ENCODE measurements at places on chromosomes 12 and 14.

DNA sequence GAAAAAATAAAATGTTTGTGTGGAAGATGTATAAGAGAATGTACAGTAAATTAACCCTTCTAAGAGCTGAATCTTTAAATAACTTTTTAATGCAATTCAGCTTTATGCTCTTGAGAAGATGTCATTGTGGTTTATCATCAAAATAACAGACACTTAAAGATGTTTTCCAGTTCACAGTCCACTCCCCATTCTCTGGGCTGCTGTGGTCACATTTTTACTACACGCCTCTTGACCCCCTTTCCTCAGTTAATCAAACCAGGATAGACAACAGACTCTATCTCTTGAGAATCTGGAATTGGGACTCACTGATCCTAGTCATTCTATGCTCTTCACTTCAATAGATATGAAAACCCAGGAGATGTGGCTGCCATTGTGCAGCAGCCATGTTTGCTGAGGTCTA, 24.7 kb upstream of the OR6J1 start:
- no peak overlapping the region for H3K27ac ChIP-seq
- no peaks in the 10 kb centered on the region for H3K36me3 ChIP-seq
- no peak for DNase-seq
- no peaks in the 10 kb centered on the region for H3K4me1 ChIP-seq
- H3K27me3 ChIP-seq, result no peaks in the 10 kb centered on the region
- H3K4me3 ChIP-seq, result no peak overlapping the region

- H3K36me3 ChIP-seq, result no peaks in the 10 kb centered on the region
- H3K27ac ChIP-seq, result no peak overlapping the region
- H3K4me3 ChIP-seq, result no peak overlapping the region
Measured at GRCh38 chr12:19575337-19576243, 136.3 kb downstream of the AEBP2 start.

GRCh38 chr14:34660796-34661195, 30.8 kb upstream of the SNX6 start:
- H3K27me3 ChIP-seq, result no peaks in the 10 kb centered on the region
- H3K36me3 ChIP-seq, result no peaks in the 10 kb centered on the region
- no peaks in the 10 kb centered on the region for H3K4me1 ChIP-seq
- H3K4me3 ChIP-seq, result no peak overlapping the region
- DNase-seq, result no peak

GRCh38 chr14:42480255-42480654, 873.6 kb downstream of the LRFN5 start:
- no peak overlapping the region for H3K4me3 ChIP-seq
- H3K27ac ChIP-seq, result no peak overlapping the region
- no peaks in the 10 kb centered on the region for H3K36me3 ChIP-seq
- DNase-seq, result no peak
- H3K4me1 ChIP-seq, result no peaks in the 10 kb centered on the region
- no peaks in the 10 kb centered on the region for H3K27me3 ChIP-seq

- H3K4me1 ChIP-seq, result peaks cover 34% of the 10 kb centered on the region
- no peak overlapping the region for H3K4me3 ChIP-seq
- DNase-seq, result no peak
- H3K36me3 ChIP-seq, result peaks cover 9% of the 10 kb centered on the region
Measured at GRCh38 chr14:55031190-55031589, 4.2 kb downstream of the SOCS4 start.

- no peak overlapping the region for H3K4me3 ChIP-seq
- H3K36me3 ChIP-seq, result no peaks in the 10 kb centered on the region
- peaks cover 7% of the 10 kb centered on the region for H3K4me1 ChIP-seq
- no peak overlapping the region for H3K27ac ChIP-seq
Measured at GRCh38 chr14:99650189-99650588, 5.3 kb downstream of the HHIPL1 start.

DNA sequence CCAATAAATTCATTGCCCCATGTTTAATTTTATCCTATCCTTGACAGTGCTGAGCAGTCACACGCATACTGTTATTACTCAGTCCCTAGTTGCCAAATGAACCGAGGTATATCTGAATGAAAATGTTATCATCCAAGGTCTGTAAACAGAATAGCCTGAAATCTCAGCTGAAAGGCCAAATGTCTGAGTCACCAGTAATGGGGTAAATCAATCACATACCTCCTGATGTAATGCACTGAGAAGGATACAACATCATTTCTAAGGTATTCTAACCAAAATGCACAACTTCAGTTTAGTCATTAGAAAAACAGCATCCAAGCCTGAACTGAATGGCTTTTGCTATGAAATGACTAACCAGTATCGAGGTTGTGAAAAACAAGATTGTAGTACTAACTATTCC, 228.6 kb downstream of the DPF3 start:
- no peak overlapping the region for H3K27ac ChIP-seq
- DNase-seq, result no peak
- H3K4me3 ChIP-seq, result no peak overlapping the region
- peaks cover 11% of the 10 kb centered on the region for H3K36me3 ChIP-seq
- H3K4me1 ChIP-seq, result no peaks in the 10 kb centered on the region

DNA sequence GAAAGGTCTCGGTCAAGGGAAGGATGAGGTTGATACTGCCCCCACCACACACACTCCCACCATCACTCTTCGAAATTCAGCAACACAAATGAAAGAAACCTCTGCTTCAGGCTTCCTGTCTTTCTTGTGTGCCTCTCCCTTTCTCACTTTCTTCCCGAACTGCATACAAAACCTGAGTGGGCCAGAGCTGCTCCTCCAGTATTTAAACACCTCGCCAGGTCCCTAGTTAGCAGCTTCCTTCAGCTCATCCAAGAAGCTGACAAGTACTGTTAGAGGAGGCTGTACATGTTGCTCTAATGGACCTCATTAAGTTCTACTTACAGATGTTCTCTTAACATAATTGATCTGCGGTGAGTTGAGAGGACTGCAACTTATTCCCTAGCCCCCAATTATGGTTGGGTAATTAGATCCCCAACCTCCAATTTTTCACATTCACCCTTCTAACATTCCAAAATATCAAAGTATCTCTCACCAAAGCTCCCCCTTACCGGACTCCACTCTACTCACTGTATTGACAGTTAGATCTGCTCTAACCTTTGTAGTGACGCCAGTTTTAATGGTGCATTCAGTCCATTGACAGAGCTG, 4.1 kb upstream of the LMO3 start:
- peaks cover 18% of the 10 kb centered on the region for H3K27me3 ChIP-seq
- no peak for DNase-seq

DNA sequence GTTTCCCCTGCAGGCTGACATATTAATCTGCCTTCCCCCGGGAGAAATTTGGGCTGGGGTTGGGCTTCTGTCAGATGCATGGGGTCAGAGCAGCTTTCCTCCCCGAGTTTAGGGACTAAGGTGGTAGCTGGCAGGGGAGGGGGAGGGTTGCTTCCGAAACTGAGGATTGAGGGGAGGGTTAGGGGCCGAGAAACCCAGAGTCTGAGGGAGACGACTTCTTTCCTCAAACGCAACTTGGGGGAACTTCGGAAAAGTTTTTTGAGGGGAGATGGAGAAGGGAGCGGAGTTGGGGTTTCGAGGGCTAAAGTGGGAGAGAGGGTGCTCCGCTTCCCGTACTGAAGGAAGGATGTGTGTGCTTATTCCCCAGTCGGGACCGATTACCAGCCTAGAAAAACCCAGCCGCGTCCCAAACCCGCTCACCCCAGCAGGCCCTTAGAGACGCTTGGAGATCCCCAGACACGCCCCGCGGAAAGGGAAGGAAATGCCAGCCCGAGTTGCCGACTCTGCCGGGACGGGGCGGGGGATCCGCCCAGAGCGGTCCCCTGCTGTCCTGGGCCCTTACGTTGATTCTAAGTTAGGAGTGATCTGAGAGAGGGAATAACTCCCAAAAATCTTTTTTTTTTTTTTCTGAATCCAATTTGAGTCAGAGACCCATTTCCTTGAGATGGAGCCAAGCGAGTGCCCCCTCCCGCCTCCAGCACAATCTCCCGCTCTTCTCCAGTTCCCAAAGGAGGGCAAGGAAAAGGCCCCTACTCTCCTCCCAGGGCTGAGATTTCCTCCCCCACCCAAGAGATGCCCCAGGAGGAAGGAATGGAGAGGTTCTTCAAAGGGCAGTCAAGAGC, 61.9 kb downstream of the SMUG1 start:
- H3K4me1 ChIP-seq, result no peaks in the 10 kb centered on the region
- H3K27ac ChIP-seq, result peak overlapping the region; percentile 76
- H3K4me3 ChIP-seq, result peak overlapping the region; percentile 46
- peaks cover 5% of the 10 kb centered on the region for H3K27me3 ChIP-seq
- peak; percentile 76 for DNase-seq

GRCh38 chr12:126353604-126354003, 1288.4 kb downstream of the AACS start:
- H3K27me3 ChIP-seq, result no peaks in the 10 kb centered on the region
- H3K27ac ChIP-seq, result no peak overlapping the region
- no peak overlapping the region for H3K4me3 ChIP-seq

DNA sequence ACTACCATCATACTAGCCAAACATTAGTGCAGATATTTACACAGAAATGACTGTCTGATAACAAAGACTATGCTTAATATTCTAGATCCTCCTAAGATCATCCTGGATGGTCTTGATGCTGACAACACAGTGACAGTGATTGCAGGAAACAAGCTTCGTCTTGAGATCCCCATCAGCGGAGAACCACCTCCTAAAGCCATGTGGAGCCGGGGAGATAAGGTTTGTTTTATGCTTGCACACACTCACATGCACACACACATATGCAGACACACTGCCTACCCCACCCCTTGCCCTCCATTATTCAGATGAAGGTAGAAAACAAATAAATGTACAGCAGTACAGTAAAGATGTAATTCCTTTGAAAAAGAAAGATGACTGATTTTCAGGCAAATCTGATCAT, 44.4 kb upstream of the CHPT1 start:
- H3K36me3 ChIP-seq, result no peaks in the 10 kb centered on the region
- H3K27ac ChIP-seq, result no peak overlapping the region
- H3K27me3 ChIP-seq, result no peaks in the 10 kb centered on the region
- H3K4me3 ChIP-seq, result no peak overlapping the region
- no peaks in the 10 kb centered on the region for H3K4me1 ChIP-seq

DNA sequence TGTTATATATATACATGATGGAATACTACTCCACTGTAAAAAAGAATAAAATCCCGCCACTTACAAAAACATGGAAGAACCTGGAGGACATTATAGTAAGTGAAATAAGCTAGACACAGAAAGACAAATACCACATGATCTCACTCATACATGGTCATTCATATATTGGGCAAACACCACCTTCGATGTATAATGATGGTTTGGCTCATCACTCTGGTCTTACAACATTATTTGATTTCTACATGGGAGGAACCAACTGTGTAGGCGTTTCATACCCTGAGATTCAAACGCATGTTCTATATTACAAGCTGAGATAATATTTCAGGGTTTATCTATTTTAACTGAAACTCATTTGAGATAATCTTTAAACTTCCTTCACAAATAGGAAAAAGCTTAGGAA, 48.3 kb downstream of the ABCD2 start:
- H3K27ac ChIP-seq, result no peak overlapping the region
- H3K27me3 ChIP-seq, result no peaks in the 10 kb centered on the region
- DNase-seq, result no peak

DNA sequence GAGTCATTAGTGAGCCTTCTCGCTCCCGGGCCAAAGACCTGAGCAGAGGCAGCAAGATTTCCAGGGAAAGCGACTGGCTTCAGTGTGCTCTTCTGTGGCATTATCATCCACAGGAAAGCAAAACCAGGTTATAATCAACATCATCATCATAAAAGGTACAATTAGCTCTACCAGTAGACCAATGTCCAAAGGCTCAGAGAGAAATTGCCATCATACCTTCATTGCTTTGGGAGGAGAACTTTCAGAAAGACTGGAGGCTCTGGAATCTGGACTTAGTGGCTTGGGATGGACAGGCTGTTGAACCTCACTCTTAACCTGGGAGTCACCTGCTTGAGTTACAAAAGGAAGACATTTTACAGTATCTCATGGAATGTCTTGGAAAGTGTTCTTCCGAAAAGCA, 25.1 kb upstream of the CERS5 start:
- DNase-seq, result no peak
- H3K36me3 ChIP-seq, result peaks cover 30% of the 10 kb centered on the region
- H3K4me1 ChIP-seq, result no peaks in the 10 kb centered on the region
- H3K4me3 ChIP-seq, result no peak overlapping the region

DNA sequence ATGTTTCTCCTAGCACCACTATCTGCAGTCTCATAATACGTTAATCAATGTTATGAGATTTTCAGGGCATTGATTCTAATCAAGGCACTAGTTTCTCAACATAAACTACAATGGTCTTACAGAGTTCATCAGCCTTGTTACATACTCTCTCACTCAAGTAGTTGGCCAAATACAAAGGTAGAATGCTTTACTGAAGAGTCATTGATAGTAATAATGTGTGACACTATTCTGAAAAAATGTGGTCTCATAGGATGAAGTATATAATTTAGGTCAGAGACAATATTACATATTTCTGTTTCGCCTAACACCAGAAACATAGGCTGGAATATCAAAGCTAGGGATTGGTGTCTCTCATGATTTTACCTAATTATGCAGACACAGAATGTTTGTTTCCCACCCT, 35.2 kb upstream of the MDGA2 start:
- H3K4me1 ChIP-seq, result no peaks in the 10 kb centered on the region
- no peak overlapping the region for H3K4me3 ChIP-seq
- DNase-seq, result no peak
- no peaks in the 10 kb centered on the region for H3K27me3 ChIP-seq
- H3K27ac ChIP-seq, result no peak overlapping the region
- H3K36me3 ChIP-seq, result no peaks in the 10 kb centered on the region

- no peak for DNase-seq
- H3K27me3 ChIP-seq, result no peaks in the 10 kb centered on the region
- H3K4me3 ChIP-seq, result no peak overlapping the region
- H3K27ac ChIP-seq, result no peak overlapping the region
- no peaks in the 10 kb centered on the region for H3K36me3 ChIP-seq
Measured at GRCh38 chr12:92581604-92582003, 121.2 kb upstream of the PLEKHG7 start.

GRCh38 chr12:78004249-78005093, 173.8 kb downstream of the NAV3 start:
- H3K27me3 ChIP-seq, result no peaks in the 10 kb centered on the region
- H3K4me1 ChIP-seq, result no peaks in the 10 kb centered on the region
- DNase-seq, result no peak
- H3K36me3 ChIP-seq, result no peaks in the 10 kb centered on the region
- H3K4me3 ChIP-seq, result no peak overlapping the region

GRCh38 chr14:76918256-76918781, 92.1 kb downstream of the LRRC74A start:
- H3K27me3 ChIP-seq, result no peaks in the 10 kb centered on the region
- peak; percentile 87 for DNase-seq
- peaks cover under 1% of the 10 kb centered on the region for H3K4me1 ChIP-seq
- peak overlapping the region; percentile 98 for H3K27ac ChIP-seq
- no peaks in the 10 kb centered on the region for H3K36me3 ChIP-seq
- H3K4me3 ChIP-seq, result peak overlapping the region; percentile 5

GRCh38 chr12:46970636-46971035, 108.8 kb upstream of the PCED1B start:
- H3K27ac ChIP-seq, result no peak overlapping the region
- no peaks in the 10 kb centered on the region for H3K4me1 ChIP-seq
- no peaks in the 10 kb centered on the region for H3K36me3 ChIP-seq
- no peaks in the 10 kb centered on the region for H3K27me3 ChIP-seq
- H3K4me3 ChIP-seq, result no peak overlapping the region
- DNase-seq, result no peak

- no peak overlapping the region for H3K4me3 ChIP-seq
- H3K27ac ChIP-seq, result no peak overlapping the region
- no peak for DNase-seq
- no peaks in the 10 kb centered on the region for H3K4me1 ChIP-seq
- no peaks in the 10 kb centered on the region for H3K36me3 ChIP-seq
Measured at GRCh38 chr12:104712477-104712876, 245.6 kb downstream of the SLC41A2 start.

- H3K4me1 ChIP-seq, result no peaks in the 10 kb centered on the region
- H3K36me3 ChIP-seq, result no peaks in the 10 kb centered on the region
- H3K27me3 ChIP-seq, result no peaks in the 10 kb centered on the region
- DNase-seq, result no peak
- no peak overlapping the region for H3K4me3 ChIP-seq
Measured at GRCh38 chr12:124024263-124024678, 51.3 kb downstream of the ZNF664 start.
